ENCODE measurements at places on chromosomes 12 and 14. TPM values are rescaled to one million over a fixed set of nuclear protein-coding genes. Genes with fewer than 3 reads are reported as not detected.

TCL1A gene
- 12.2 TPM for total RNA-seq

GLIPR1L1 gene
- total RNA-seq: not detected

SMCO3 gene
- total RNA-seq: 0.23 TPM

DNA sequence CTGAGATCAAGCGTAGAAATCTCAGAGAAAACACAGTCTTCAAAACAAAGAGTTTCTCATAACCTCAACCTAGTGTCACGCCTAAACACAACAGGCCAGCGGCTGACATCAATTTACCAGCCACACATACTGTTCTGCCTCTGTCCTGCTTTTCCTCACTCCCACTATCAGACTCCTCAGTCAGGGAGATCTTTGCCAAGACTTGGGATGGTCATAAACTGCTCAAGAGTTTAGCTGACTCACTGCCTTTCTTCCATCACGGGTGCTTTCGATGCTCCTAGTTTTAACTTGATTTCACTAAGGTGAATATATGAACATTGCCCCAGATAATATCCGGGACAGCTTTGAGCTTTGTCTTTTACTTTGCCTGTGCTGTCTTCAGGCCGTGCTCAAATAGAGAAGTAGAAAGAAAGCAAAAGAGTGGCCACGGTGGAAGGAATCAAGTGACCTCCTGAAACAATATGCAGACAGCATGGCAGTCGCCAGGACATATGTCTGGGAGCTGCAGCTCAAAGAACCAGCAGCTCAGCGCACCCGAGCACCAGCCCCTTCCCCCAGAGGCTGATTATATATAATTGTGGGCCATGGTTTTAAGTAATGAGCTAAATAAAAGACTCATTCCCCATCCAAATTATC is 12.1 kb downstream of the MDM1 start:
- DNase-seq: peak; percentile 20

- DNase-seq: no peak
Observed at GRCh38 chr12:98678236-98678945, 33.3 kb downstream of the APAF1 start.

GRCh38 chr12:4153343-4153892 is 120.1 kb upstream of the CCND2 start:
- DNase-seq: peak; percentile 30

DNA sequence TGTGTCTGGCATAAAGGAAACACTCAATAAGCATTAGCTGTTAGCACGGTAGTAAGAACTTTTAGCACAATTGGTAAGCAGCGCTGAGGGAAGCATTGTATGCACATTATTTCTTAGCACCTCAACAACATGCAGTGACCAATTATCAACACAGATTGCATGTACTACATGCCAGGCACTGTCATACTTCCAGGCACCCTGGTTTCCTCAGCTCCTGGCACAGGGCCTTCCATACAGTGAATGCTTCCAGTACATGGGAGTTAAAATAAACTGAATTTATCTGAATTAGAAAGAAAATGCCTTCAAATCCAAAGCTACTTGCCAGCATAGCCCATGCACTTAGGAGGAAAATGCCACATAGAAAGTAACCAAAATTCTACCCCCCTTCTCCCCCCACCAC is 59.4 kb downstream of the TUNAR start:
- no peak for DNase-seq

GRCh38 chr12:68428724-68429501 is 96.8 kb upstream of the MDM1 start:
- DNase-seq: peak; percentile 63

DNA sequence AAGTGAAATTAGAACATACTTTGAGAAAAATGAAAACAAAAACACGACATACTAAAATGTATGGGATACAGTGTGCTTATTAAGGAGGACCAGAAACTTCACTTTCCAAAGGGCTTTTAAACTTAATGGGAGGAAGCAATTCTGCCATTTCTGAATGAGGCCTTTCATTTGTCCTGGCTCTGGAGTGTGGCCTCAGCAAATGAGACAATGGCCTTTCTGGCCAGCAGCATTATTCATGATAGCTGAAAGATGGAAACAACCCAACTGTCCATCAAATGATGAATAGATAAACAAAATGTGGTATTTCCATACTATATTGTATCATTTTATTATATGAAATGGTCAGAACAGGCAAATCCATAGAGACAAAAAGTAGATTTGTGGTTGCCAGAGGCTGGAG is 338.6 kb downstream of the CEP128 start:
- DNase-seq: no peak
